ENCODE measurements at places on chromosomes 2 and 18.

- peak; percentile 100 for DNase-seq
Observed at GRCh38 chr2:69914164-69914949, 552 bp upstream of the MXD1 start.

DNA sequence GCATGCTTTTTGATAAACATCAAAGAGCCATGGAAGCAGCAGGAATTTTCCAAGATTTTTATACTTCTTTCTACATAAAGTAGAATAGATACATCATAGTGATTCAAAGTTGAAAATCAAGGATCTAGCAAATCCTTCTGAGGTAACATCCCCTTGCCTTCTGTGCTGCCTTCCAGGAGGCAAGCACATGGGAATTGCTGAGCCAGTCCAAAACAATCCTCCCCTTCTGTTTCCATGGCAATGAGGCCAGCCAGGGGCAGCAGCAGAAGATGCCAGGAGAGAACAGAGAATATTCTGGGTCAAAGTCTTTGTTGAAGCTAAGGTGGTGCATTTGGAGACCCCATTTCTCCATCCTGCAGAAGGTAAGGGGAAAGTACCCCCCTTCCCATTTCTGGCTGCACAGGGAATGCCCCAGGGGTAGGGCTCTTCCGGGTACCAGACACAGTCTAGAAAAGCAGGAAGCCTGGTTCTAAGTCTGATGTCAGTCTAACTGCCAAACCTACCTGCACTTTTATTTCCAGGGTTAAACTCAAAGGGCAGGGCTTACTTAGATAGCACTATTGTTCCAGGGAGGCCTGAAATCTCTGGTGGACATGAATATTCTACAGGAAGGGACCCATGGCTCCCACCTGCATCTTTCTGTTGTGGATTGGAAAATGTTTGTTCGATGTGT lies 22.1 kb downstream of the CENPA start:
- no peak for DNase-seq

GRCh38 chr2:99420031-99420430 lies 69.8 kb downstream of the REV1 start:
- DNase-seq = no peak

- no peak for DNase-seq
Observed at GRCh38 chr2:7749895-7750559, 832.8 kb downstream of the RNF144A start.

GRCh38 chr18:40366521-40366920 lies 1588.5 kb upstream of the PIK3C3 start:
- DNase-seq = no peak

GRCh38 chr2:145064511-145064910 lies 544.6 kb upstream of the ZEB2 start:
- no peak for DNase-seq

DNA sequence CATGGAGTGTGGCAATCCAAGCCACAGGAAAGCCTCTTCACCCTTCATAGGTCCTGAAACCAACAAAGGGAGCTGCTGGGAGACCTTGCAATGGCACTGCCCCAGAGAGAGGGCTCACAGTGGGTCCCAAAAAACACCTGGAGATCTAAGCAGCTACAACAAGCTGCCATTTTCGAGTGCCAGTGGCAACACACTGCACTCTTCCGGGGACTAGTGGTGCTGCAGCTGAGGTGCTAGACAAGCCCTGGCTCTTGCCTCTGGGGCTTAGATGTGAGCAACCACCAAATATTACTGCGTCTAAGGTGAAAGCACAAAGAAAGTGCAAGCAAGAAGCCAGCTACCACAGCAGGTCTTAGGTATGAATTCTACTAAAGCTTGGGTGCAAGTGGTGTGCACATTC lies 192.9 kb downstream of the NOL4 start:
- DNase-seq = no peak

DNA sequence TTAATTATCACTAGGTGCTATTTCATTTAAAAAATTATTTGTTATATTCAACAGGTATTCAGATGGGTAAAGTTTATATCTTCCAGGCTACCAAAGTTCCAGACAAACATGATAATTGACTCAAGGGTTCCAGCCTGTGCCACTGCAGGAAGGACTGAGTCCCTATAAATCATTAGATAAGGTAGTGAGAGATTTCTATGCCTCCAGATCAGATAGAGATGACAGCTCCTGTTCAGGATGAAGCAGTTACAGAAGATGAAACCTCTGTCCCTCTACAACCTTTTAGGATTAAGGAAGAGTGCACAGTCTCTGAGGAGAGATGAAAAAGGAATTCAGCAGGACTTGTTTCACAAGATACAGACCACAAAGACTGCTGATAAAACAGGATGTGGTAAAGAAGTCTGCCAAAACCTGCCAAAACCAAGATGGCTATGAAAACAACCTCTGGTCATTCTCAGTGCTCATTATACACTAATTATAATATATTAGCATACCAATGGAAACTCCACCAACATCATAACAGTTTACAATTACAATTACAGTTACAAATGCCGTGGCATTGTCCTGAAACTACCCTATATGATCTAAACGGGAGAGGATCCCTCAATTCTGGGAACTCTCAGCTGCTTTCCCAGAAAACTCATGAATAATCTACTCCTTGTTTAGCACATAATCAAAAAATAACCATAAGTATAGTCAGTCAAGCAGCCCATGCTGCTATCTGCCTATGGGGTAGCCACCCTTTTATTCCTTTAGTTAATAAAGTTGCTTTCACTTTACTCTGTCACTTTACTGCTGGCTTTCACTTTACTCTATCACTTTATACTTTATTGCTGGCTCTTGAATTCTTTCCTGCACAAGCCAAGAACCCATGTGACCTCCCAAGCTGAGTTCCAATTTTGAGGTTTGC lies 288.5 kb downstream of the PDE11A start:
- no peak for DNase-seq

GRCh38 chr2:96601382-96602292 lies 36.5 kb downstream of the KANSL3 start:
- DNase-seq = no peak

GRCh38 chr2:61693744-61694143 lies 155.6 kb upstream of the XPO1 start:
- DNase-seq = no peak

GRCh38 chr2:148534416-148535204 lies 109.9 kb upstream of the EPC2 start:
- DNase-seq = peak; percentile 40

DNA sequence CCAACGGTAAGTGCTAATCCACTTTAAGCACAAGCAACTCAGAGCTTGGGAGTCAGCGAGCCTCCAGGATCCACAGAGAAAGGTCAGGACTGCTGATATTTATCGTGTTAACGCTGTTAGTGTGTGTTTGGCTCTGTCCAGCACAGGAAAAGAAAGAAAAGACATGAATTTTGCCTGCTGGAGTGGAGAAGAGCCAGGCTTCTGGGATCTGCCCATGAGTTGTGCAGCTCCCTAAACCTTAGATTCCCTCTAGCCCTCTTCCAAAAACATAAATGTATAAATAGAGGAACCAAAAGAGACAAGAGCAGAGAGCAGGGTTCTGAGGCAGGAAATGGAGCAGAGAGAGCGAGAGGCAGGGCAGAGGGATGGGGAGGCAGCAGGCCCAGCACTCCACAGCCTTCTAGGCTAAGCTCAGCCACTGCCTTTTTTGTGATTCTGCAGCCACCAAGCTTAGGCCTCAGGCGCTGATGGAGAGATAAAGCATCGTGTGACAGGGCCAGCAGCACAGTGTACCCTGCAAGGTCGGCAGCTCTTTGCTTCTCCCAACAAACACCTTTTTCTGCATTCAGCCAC lies 14.5 kb upstream of the MAT2A start:
- no peak for DNase-seq

DNA sequence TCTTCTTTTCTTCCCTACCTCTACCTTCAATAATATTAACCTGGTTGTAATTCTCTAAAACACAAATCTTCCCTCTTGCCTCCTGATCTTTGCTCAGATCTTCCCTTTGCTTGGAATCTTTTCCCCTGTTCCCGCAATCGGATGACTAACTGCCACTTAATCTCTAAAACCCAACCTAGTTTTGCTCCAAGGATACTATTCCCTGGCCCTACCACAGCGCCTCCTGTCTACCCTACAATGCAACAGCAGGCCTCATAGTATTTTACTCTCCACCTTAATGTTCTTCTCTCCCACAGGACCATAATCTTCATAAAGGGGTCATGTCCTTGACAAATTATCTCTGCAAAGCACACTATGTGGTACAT lies 246.8 kb upstream of the TNP1 start:
- no peak for DNase-seq

DNA sequence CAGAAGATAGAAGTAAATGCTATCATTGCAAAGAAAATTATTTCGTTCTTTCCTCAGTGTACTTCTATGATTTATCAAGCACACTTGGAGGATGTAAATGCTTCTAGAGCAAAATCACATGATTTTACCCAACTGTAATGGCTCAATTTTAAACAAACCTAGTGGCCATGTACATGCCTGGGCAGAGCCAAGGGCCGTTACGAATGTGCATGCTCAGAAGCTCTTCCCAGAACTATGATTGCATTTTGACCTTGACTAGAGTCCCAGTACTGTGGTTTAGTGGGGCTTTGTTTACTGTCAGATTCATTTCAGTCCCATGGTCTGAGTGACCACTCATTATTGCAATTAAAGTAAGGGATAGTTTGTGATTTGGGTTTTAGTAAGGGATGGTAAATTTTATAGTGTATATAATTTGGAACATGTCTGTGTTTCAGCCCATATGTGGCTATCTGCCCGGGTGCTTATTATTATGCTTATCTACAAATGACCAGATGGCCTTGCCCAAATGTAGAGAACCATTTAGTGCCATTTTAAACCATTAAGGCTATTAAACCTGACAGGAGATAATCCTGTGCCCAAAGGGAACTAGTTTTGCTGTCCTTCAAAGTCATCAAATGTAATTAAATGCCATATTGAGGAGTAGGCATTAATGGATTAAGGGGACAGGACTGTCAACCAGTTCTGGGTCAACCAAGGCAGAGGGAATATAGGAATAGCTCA lies 239.1 kb downstream of the ICOS start:
- DNase-seq = no peak

GRCh38 chr18:35516351-35516750 lies 18.6 kb upstream of the INO80C start:
- DNase-seq = no peak

- no peak for DNase-seq
Observed at GRCh38 chr2:6545795-6546194, 319.9 kb downstream of the CMPK2 start.

- no peak for DNase-seq
Observed at GRCh38 chr2:145303536-145303935, 783.6 kb upstream of the ZEB2 start.

GRCh38 chr2:189587780-189588179 lies 7.2 kb upstream of the SLC40A1 start:
- no peak for DNase-seq

- no peak for DNase-seq
Observed at GRCh38 chr2:33018271-33018670, 71.5 kb downstream of the LTBP1 start.

DNA sequence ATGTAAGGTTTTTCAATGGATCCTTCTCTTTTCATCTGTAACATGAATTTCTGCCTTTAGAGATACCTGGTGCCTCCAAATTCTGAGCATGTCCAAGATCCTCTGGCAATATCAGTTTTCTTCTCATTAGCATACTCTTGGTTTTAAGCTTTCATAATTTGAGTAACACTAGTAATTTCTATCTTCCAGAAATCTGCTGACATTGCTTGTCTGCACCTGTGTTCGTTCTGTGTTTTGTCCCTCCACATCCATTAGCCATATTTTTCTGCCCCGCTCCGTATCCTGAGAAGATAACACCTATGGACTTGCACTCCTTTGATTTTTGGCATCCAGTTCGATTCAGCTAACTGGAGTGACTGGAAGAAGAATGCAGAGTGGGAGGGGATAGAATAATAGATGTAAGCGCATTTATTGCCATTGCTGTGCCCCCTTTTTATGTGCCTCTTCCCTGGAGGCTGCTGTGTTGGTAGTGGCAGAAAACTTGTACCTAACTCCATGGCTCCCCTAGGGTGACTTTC lies 32.3 kb upstream of the ITSN2 start:
- no peak for DNase-seq

DNA sequence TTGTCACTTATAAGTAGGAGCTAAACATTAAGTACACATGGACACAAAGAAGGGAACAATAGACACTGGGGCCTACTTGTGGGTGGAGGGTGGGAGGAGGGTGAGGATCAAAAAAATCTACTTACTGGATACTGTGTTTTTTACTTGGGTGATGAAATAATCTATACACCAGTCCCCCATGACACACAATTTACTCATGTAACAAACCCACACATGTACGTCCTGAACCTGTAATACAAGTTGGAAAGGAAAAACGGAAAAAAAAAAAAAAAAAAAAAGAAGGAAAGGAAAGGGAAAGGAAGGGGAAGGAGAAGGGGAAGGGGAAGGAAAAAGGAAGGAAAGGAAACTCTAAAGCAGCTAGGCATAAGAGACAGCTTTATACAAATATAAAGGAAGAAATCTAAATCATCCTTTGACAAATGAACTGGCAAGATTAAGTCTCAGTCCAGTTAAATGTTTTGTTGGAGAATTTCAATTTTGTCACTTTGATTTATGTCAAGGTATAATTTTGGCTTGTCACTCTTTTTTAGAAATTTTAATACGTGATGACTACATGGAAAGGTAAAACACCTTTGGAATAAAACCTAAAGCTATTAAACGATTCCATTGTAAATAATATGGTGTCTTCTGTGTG lies 169.4 kb upstream of the OTX1 start:
- no peak for DNase-seq

- no peak for DNase-seq
Observed at GRCh38 chr2:174026122-174026845, 61.1 kb upstream of the SP3 start.

- DNase-seq = no peak
Observed at GRCh38 chr2:27627963-27628766, 647 bp downstream of the CCDC121 start.

DNA sequence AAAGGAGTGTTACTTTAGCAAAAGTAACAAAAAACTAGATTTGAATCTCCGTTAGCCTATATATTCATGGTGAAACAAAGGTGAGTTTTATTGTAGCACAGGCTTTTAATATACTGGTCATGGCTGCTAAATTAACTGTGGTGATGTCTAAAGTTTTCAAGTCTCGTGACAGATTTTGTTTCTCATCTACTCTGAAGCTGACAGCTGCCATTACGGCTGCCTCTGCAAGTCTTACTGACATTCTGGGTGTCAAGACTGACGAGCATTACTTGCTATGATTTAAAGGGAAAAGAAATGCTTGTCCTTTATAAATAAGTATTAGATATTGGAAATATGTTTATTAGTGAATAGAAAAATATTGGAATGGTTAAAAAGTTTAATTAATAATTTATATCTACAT lies 207.7 kb downstream of the DSEL start:
- DNase-seq = no peak

- DNase-seq = no peak
Observed at GRCh38 chr18:35192415-35192814, 48.4 kb upstream of the ZNF397 start.

GRCh38 chr2:88668862-88669261 lies 22.6 kb upstream of the RPIA start:
- no peak for DNase-seq

- DNase-seq = no peak
Observed at GRCh38 chr2:156765043-156765442, 328.9 kb downstream of the GPD2 start.
